Hypothalamus (tissue), 51 donors: ENCODE measurements at places on chromosomes 16 and 17.

DNA sequence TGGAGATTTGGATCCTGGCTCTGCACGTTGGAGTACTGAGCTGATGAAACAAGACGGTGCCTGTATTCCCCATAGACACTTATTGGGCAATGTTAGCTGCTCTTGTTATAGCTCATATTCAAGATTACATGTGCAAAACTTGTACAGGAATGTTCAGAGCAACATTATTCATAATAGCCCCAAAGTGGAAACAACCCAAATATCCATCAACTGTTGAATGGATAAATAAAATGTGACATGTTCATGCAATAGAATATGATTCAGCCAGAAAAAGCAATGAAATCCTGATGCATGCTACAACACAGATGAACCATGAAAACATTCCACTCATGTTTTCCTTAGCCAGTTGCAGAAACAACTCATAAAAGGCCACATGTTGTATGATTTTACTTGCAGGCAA lies 5.7 kb upstream of the SDR42E1 start:
- no peak for DNase-seq

DNA sequence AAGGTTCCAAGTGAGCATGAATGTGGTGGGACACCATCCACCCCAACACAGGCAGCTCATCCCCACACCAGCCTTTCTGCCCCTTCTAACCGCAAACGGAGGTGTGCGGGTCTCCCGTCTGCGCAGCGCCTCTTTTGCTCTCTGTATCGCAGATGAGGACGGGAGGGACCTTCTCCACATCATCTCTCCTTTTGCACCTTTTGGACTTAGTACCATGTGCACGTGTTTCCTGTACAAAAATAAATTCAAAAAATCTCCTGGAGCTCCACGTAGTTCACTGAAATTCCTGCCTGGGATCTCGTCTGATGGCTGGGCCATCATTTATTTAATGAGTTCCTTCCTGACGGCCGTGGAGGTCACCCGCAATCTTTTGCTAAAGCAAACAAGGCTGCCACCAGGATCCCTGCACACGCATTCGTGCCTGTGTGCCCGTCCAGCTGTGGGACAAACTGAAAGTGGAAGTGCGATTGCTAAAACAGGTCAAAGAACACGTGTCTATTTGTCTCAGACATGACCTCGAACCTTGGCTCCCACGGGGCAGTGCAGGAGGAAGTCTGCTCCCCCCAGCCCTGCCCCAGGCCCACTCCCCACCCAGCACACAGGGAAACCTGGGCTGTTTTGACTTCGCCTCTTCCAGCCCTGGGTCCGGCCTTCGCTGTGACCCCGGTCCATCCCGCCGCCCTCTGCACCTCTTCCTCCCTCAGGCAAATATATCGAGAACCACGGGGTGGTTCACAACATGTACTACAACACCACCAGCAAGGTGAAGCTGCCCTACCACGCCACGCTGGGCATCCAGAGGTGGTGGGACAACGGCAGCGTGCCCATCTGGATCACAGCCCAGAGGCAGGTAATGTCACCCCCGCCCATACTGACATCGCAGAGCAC lies 2.3 kb downstream of the ENPP7 start:
- DNase-seq, result no peak

GRCh38 chr17:8857919-8858318 lies 9.6 kb downstream of the PIK3R6 start:
- no peak for DNase-seq

GRCh38 chr17:5055543-5055942 lies 20.3 kb upstream of the SLC52A1 start:
- DNase-seq, result no peak

GRCh38 chr17:12866244-12866643 lies 76.9 kb downstream of the ARHGAP44 start:
- no peak for DNase-seq

DNA sequence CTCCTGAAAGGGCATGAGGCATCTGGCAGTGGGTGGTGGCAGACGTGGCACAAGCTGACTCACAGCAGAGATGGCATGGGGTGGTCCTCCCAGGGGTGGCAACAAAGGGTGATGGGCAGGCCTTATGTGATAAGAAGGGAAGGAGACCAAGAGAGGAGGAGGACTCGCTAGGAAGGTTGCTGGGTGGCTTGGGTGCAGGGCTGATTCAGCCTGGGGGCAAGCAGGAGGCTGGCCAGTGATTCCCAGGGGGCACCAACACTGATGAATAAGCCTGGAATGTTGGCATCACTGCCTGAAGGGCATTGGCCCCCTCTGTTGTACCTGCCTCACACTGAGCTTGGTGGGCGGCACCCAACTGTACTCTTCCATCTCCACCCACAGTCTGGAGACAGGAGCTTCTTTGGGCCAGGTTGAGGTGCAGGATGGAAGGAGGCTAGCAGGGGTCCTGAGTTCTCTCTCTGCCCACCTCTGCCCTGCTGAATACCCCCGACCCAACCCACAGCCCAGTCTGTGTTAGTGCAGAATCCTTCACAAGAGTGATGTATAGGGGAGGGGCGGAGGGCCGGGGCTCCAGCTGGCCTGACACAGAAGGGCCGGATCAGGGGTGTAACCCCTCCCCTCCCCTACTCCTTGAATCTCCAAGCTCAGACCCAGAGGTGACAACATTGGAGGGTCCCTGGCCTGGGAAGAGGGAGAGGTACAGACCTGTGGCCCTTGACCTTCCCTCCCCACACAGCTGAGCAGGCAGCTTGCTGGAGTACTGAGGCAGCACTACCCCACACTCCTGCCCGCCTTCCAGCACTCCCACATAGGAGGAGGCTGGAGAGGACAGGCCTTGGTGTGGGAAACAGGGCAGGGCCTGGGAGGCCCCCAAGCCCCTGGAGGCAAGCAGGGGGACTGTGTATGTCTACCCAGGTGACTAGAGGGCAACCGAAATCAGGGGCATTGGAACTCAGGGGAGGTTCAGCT lies 2.6 kb downstream of the STAC2 start:
- no peak for DNase-seq

GRCh38 chr17:17190188-17190587 lies 15.9 kb downstream of the PLD6 start:
- DNase-seq, result no peak

DNA sequence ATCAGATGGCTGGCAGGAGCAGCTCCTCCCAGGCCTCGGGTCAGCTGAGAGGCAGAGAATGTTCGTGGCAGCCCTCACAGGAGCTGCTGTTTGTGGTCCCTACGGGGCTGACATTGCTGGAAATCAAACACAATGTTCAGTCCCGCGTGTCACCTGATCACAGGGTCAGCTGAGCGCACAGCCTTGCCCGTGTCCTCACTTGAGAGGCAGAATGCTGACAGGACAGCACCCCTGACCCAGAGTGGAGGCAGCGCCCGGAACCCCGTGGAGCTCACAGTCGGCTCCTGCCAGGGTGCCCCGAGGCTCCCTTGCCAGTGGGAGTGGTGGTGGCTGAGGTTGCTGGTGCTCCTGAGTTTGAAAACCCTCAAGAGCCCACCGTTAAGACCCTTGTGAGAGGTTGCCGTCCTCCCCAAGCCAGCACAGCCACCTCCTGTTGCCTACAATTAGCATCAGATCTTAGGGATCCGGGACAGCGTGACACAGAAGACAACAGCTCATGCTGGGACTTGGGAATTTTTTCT lies 3.6 kb upstream of the CHMP6 start:
- no peak for DNase-seq

- no peak for DNase-seq
Measured at GRCh38 chr16:85869785-85870558, 29.0 kb upstream of the IRF8 start.

GRCh38 chr17:61410141-61411010 lies 10.7 kb downstream of the TBX2 start:
- DNase-seq, result peak; percentile 14

GRCh38 chr16:75943705-75944514 lies 217.6 kb upstream of the CPHXL start:
- DNase-seq, result no peak

GRCh38 chr17:30812218-30813177 lies 12.0 kb downstream of the CRLF3 start:
- no peak for DNase-seq
